ENCODE measurements at places on chromosomes 12 and 14.
A peak's percentile ranks its signal among the peaks of the same experiment; 100 is the strongest.

- DNase-seq, result no peak
These were observed 27.2 kb upstream of the PTPRB start for GRCh38 chr12:70664465-70664881.

DNA sequence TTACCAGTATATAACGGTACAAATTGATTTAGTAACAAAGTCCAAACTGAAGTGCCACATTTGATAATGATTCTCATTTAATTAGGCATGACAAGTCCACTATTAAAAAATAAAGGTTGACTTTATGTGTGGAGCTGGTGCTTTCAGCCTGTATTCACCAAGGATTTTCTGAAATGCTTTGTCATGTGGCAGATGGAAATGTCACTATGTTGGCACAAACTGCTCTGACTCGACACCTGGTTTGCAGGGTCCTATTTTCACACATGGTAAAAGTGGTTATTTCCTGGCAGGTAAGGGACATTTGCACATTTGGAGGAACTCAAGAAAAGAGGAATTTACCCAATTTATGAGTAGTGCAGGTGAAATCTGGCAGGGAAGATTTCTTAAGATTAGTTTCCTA lies 572.6 kb upstream of the MDGA2 start:
- no peak for DNase-seq

DNA sequence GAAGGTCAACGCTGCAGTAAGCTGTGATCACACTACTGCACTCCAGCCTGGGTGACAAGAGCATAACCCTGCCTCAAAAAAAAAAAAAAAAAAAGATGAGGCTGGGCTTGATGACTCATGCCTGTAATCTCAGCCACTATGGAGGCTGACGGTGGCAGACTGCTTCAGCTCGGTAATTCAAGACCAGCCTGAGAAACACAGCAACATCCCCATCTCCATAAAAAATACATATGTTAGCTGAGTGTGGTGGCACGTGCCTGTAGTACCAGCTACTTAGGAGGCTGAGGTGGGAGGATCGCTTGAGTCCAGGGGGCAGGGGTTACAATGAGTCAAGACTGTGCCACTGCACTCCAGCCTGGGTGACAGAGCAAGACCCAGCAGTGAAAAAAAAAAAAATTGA lies 50.4 kb downstream of the GXYLT1 start:
- no peak for DNase-seq

- DNase-seq, result no peak
These were observed 29.7 kb downstream of the ZFP36L1 start for GRCh38 chr14:68762953-68763764.

GRCh38 chr12:131192951-131193350 lies 239.2 kb downstream of the ADGRD1 start:
- no peak for DNase-seq

DNA sequence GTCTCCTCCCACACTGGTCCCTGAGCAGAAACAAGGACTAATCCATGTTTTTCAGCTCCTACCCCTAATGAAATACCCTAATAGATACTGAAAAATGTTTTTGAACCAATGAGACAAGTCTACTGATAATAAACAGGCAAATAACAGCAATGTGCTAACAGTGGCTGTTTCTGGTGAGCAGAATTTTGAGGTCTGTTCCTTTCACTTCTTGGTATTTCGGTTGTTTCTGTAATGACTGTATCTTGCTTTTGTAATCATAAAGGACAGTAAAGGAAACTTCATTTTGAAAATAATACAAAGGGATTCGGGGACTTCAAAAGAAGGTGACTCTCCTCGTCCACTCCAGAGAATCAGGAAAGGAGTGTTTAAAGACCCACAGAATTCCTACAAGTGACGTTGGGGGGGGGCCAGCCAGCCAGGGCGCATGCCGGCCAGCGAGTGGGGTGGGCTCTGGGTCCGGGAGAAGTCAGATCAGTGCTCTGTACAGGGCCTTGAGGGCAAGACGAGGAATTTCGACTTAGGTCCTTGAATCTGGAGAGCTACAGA lies 1.1 kb upstream of the CD9 start:
- DNase-seq, result no peak

DNA sequence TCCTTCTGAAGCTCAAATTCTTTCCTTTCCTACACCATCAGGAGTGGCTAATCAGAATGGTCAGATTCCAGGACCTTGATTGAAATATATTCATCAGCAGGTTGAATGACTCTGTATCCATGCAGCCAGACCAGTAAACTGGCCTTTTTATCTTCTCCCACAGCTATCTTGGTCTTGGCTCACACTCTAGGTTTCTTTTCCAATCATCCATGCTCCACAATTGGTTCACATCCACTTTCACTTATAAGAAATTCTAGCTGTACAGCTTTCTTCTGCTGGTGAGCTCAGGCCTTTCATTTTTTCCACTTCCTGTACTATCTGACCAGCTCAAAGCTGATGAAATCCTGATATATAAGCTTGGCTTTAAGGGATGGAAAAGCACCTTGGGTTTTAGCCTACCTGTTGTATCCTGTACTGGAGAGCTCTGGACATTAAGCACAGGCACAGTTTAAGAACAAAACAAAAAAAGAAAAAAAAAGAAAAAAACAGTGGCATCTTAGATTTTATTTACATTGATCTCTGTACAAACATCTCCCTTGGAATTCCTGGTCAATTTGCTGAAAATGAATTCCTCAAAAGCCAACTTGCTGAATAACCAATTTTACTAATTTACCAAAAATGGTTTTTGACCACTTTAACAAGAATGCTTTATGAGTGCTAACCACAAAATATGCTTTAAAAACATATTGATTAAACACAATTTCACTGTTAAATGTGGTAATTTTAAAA lies 91.6 kb upstream of the PAWR start:
- no peak for DNase-seq

- no peak for DNase-seq
These were observed 630 bp downstream of the MYL6B start for GRCh38 chr12:56152756-56153677.

- no peak for DNase-seq
These were observed 33.2 kb upstream of the IRF2BPL start for GRCh38 chr14:77061630-77062257.

GRCh38 chr12:132488127-132489077 lies 1.5 kb upstream of the FBRSL1 start:
- no peak for DNase-seq

DNA sequence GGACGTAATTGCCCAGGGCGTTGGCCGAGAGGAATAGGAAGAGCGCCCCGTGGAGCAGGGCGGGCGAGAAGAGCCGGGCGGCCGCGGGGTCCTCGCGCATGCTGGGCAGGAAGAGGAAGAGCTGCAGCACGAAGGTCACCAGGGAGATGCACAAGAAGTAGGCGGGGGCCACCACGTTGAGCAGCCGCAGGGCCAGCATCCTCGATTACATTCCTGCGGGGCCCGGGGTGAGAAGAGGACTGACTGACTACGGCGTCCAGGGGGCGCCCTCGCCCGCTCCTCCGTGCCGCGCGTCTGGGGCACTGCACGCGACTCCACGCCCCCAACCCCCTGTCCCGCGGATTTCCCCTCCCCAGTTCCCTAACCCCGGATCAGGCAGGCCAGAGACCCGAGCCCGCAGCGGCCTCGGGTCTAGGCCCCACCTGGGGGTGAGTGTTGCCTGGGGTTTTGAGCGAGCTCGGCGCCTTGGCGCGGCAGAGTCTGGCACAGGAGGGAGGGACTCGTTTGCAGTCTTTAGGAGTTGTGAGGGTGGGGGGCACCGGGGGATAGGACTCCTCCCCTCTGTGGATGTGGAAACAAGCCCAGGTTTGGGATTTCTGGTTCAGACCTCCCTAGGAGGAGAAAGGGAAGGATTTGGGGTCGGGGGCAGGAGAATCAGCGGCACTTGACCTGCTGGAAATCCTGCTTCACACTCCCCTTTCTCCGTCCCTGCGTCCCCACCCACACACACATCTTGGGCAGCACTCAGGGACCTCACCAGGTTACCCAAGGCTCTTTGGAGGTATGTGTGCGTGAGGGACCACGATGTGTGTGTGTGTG lies 1.8 kb downstream of the ZDHHC22 start:
- peak; percentile 17 for DNase-seq

- DNase-seq, result no peak
These were observed 22.2 kb downstream of the AMN start for GRCh38 chr14:102944448-102945330.

GRCh38 chr12:25689996-25690501 lies 137.0 kb upstream of the LMNTD1 start:
- DNase-seq, result no peak

DNA sequence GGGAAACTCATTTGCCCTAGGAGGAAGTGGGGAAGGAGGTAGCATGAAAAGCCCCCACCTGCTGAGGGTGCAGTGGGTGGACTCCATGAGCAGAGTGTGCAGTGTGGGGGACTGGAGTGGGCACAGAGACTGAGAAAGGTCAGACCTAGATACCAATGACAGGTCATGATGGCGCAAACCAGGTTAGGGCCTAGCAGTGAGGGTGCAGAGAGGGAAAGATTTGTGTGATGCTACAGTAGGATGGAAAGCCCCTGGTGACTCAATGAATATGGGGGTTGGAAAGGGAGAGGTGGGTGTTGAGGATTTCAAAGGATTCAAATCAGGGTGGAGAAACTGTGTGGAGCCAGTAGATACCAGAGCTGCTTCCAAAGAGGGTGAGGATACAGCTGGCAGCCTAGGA lies 319.2 kb downstream of the DPF3 start:
- no peak for DNase-seq

GRCh38 chr12:67355428-67356379 lies 86.5 kb downstream of the CAND1 start:
- DNase-seq, result no peak

DNA sequence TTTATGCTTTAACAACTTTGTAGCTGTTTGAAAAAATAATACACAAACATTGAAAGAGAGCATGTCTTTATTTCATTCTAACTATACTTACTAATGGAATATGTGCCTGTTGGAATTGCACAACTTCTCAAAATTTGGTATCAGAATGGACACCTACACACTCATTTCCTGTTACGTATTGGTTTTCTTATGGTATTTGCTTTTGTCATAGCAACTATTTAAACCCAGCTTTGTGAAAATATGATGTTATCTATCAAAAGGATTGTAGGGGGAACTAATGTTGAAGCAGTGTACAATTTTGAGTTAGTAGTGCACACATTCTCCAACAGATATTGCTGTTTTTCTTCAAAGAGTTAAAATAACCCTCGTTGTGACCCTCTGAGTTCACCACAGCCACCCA lies 52.6 kb downstream of the RBMS2 start:
- DNase-seq, result no peak

GRCh38 chr14:41313196-41313595 lies 293.5 kb upstream of the LRFN5 start:
- no peak for DNase-seq

DNA sequence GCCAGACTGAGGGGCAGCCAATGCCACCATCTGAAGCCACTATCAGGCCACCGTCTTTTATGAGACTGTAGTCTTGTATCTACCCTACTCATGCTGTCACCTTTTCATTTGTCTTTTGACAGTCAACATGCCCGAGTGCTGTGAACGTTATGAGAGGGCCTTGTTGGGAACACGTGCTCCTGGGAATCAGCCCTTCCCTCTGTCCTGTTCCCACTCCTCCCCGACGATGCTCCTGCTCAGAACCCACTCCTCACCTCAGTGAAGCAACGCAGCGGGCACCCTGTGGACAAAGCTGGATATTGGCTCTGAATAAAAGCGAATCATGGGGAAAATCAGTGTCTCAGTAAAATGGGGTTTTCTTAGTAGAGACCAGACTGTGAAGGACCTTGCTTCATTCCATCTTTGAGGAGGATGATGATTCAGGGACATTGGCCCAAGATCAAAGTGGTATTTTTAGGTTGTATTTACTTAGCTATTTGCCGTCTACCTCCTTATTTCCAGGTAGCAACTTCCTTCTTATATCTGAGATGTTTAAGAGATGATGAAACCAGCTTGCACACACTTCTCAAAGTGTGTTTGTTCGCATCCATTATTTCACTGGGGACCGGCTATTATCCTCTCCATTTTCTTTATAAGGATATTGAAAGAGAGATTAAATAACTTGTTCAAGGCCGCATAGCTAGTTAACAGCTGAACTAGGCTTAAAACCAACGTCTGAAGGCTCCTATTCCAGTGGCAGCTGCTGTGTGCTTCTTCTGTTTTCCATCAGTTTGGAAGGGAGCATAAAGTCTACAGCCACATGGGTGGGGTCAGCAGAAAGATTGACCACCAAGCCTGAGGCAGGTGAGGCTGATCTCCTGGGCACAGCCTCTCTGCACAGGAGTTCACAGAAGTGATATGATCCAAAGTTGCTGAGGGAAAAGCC lies 43.9 kb upstream of the CTDSP2 start:
- no peak for DNase-seq

DNA sequence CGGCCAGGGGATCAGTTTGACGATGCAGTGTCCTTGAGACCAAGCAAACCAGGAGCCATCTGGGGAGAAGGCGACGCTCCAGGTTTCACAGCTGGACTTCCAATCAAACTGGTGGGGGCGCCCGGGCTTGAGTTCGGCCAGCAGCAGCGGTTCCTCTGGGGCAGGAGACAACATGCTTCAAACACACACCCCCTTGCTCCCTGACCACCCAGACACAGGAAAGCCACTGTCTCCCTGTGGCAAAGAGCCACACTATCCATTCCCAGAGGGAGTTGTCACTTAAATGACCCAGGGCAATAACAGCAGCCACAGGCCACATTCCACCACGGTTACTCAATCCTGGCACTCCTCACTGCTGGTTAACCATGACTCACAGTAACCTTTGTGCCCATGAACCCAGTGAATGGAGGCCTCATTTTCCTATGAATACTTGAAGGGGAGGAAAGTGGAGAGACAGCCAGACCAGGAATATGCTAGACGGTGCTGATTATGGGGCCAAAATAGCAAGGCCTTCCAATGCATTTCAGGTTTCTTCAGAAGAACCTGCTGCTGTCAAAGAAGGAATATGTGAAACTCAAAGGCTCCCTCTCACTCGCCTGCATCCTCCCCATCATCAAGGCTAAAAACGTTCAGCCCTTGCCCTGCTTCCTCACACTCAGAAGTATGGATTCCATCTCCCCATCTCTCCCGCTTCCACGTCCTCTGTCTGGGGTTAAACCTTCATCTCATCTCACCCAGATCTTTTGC lies 8.5 kb downstream of the WSB2 start:
- DNase-seq, result no peak

GRCh38 chr12:29676676-29677075 lies 107.1 kb downstream of the TMTC1 start:
- no peak for DNase-seq

DNA sequence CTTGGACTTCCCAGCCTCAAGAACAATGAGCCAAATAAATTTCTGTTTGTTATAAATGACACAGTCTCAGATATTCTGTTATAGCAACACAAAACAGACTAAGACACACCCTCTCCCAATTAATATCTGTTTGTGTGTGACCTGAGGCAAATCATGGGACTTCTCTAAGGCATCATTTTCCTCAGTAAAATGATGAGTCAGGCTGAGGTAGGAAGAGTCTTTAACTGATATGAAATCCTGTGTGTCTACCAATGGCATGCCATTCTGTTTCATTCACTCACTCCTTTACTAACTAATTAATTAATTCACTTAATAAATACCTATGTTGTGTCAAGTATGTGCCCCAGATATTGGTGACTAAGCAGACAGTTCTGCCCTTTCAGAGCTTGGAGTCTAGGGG lies 258.4 kb upstream of the CRY1 start:
- DNase-seq, result no peak

Measured in activated gamma-delta T cell treated with anti-CD3 and anti-CD28 coated beads, Interleukin-2, amount 50 U/mL, for 16 hours (primary cell).